ENCODE measurements at places on chromosomes 5 and 9. TPM values are rescaled to one million over a fixed set of nuclear protein-coding genes. Genes with fewer than 3 reads are reported as not detected.

The SPINK6 gene
- total RNA-seq = not detected

The MCIDAS gene
- not detected for total RNA-seq

The BTNL3 gene
- total RNA-seq = not detected

The TRIM14 gene
- 6.3 TPM for total RNA-seq

The FBP2 gene
- total RNA-seq = under 0.01 TPM

Data from subcutaneous preadipocyte (primary cell).